ENCODE measurements at places on chromosomes 1 and 21.

- peaks cover 7% of the 10 kb centered on the region for H3K36me3 ChIP-seq
- no peak for DNase-seq
- H3K27me3 ChIP-seq = no peaks in the 10 kb centered on the region
- no peak overlapping the region for H3K27ac ChIP-seq
Measured at GRCh38 chr1:16257968-16258367, 21.0 kb upstream of the CPLANE2 start.

GRCh38 chr1:157115429-157115838 lies 15.8 kb upstream of the ETV3L start:
- H3K4me3 ChIP-seq = no peak overlapping the region
- peaks cover 10% of the 10 kb centered on the region for H3K4me1 ChIP-seq
- DNase-seq = no peak
- peaks cover 27% of the 10 kb centered on the region for H3K27me3 ChIP-seq
- no peak overlapping the region for H3K27ac ChIP-seq

DNA sequence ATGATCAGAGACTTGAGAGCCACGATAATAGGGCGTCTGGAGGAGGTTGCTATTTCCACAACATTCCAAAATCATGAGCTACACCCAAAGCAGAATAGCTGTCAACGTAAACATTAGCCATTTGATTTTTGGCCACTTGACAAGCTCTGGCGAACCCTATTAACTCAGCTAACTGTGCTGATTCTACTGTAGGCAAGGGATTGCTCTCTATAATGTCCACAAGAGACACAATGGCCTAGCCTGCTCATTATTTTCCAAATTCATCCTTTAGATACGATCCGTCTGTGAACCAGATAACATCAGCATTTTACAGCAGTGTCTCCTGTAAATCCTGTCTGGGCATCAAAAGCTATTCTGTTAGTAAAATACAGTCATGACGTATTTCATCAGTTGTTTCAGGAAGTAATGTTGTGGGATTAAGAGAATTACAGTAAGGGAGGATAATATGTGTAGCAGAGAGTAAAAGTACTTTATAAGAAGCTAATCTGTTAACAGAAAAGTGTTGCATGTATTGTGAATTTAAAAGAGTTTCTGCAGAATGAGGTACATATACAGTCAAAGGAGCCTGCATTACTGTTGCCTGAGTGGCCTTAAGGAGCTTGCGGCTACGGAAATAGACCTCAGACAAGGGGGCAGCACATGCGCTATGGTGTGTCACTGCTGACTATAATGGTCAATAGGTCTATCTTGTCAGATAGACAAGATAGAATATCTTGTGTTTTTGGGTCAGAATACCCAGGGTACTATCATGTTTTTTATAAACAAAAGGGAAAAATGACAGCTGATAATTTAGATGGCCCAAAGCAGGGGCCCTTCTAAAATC lies 44.9 kb upstream of the TINAGL1 start:
- H3K4me1 ChIP-seq = peaks cover 6% of the 10 kb centered on the region
- H3K27ac ChIP-seq = no peak overlapping the region
- DNase-seq = no peak
- no peaks in the 10 kb centered on the region for H3K36me3 ChIP-seq
- no peak overlapping the region for H3K4me3 ChIP-seq

DNA sequence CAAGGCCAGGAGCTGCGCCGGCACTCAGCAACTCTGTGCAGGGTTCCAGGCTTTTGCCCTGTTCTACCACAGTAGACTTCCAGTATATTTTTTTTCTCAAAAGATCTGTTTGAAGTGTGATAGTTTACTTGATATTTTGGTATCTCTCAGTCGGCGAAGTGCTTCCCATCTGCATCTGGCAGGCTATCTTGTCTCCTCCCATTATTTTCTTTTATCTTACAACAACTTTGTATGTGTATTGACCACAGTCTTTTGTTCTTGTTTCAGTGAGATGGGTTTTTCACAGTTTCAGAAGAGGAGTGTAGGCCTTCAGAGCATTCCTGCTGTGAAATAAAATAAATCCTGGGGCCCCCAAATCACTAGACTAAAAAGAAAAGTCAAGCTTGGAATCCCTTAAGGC lies 292.9 kb downstream of the PTGER3 start:
- no peak overlapping the region for H3K27ac ChIP-seq
- peaks cover 3% of the 10 kb centered on the region for H3K27me3 ChIP-seq
- H3K36me3 ChIP-seq = no peaks in the 10 kb centered on the region
- no peak for DNase-seq
- H3K4me3 ChIP-seq = no peak overlapping the region

- H3K4me1 ChIP-seq = no peaks in the 10 kb centered on the region
- H3K36me3 ChIP-seq = no peaks in the 10 kb centered on the region
- no peak for DNase-seq
- H3K4me3 ChIP-seq = no peak overlapping the region
- H3K27me3 ChIP-seq = peaks cover 14% of the 10 kb centered on the region
- H3K27ac ChIP-seq = no peak overlapping the region
Measured at GRCh38 chr1:7594714-7595295, 176.3 kb upstream of the VAMP3 start.

DNA sequence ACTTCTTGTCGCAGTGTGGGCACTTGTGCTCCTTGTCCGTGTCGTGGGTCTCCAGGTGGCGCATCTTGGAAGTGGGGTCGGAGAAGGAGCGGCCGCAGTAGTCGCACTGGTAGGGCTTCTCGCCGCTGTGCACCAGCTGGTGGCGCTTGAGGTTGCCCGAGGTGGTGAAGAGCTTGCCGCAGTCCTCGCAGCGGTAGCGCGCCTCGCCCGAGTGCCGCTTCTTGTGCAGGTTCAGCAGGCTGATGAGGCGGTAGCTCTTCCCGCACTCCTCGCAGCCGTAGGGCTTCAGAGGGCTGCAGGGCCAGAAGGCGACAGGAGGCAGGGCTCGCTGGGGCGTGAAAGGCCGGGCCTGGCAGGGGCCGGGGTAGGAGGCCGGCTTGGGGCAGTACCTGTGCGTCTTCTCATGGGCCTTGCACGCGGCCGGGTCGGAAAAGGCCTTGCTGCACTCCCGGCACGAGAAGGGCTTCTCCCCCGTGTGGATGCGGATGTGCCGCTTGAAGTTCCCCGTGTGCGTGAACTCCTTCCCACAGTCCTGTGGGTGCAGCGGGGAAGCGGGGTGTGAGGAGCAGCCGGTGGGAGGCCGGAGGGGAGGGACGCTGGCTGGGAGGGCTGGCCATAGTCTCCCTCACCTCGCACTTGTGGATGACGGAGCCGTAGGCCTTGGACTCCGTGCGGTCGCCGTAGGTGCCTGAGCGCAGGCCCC lies 31.4 kb downstream of the ZBTB17 start:
- no peak overlapping the region for H3K27ac ChIP-seq
- no peak for DNase-seq
- H3K27me3 ChIP-seq = no peaks in the 10 kb centered on the region
- no peak overlapping the region for H3K4me3 ChIP-seq

- H3K36me3 ChIP-seq = no peaks in the 10 kb centered on the region
- no peak overlapping the region for H3K27ac ChIP-seq
- no peaks in the 10 kb centered on the region for H3K27me3 ChIP-seq
Measured at GRCh38 chr1:235946571-235946981, 79.9 kb upstream of the LYST start.

- H3K27me3 ChIP-seq = peaks cover 2% of the 10 kb centered on the region
- no peak overlapping the region for H3K27ac ChIP-seq
- H3K36me3 ChIP-seq = no peaks in the 10 kb centered on the region
- no peaks in the 10 kb centered on the region for H3K4me1 ChIP-seq
Measured at GRCh38 chr1:111895469-111895868, 94.0 kb downstream of the KCND3 start.

DNA sequence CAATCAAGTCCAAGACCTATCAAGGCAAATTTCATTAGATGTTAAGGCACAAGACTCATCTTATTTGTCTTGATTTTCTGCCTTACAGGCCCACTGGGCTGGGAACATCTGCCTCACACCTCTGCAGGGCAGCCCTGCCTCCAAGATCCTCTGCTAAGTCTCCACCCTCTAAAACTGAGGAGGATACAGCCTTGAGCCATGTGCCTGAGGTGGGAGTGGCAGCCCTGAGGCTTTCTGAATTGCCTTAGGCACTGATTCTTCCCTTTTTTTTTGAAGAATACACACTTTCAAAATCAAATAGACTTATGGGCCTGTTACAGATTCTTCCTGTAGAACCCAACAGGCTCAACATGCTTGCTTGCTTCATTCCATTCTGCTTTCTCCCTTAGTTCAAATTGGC lies 544.3 kb upstream of the ADAMTS5 start:
- H3K27me3 ChIP-seq = no peaks in the 10 kb centered on the region
- DNase-seq = no peak
- no peak overlapping the region for H3K4me3 ChIP-seq

DNA sequence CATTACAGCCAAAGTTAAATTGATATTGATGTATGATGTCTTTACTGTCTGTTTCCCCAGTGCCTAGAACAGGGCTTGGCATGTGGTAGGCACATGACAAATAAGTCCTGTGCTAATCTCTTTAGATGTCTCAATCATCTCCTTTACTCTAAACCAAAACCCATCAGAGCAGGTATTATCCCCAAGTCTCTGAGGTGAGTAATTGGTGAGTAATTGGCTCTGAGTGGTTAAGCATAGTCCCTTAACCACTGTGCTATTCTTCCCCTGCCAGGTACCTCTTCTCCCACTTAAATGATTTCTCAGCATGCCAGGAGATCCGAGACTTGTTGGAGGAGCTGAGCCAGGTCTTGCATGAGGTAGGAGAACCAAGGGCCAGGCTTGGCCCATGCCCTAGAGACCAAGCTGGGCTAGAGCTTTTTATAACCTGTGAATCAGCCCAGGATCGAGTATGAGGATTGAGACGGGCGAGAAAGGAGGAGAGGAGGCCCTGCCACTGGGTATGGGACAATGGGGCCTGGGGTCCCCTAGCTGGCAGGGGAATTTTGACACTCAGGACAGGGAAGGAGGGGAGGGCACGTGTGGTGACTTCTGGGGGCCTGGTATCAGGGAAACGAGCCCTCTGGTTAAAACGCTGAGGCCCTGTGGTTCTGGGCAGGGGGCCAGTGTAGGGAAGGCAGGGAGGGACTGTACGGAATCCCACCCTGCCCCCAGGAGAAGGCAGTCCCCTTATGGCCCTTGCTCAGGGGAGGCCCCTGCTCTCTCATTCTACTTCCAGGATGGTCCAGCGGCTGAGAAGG lies 4.5 kb downstream of the CNKSR1 start:
- H3K27me3 ChIP-seq = no peaks in the 10 kb centered on the region
- H3K27ac ChIP-seq = no peak overlapping the region
- DNase-seq = no peak
- peaks cover 8% of the 10 kb centered on the region for H3K4me1 ChIP-seq
- no peaks in the 10 kb centered on the region for H3K36me3 ChIP-seq

DNA sequence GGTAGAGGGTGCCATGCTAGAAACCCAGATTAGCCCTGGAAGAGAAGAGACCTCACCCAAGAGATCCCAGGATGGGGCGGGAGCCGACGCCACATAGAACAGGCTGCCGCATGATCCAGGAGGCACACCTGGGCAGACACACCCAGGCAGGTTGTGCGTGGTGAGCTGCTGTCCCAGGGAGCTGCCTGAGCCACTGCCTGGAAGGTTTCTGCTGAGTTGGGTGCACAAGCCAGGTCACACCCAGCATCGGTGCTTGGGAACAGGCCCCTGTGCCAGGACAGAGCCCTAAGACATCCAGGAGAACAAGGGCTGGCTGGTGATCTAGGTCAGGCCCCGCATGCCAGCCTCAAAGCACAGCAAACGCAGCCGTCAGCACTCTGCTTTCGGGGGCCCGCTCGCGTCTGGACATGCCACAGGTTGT lies 40.2 kb downstream of the CTNNBIP1 start:
- no peaks in the 10 kb centered on the region for H3K4me1 ChIP-seq
- DNase-seq = no peak
- H3K27ac ChIP-seq = no peak overlapping the region
- H3K27me3 ChIP-seq = no peaks in the 10 kb centered on the region
- peaks cover 5% of the 10 kb centered on the region for H3K36me3 ChIP-seq

DNA sequence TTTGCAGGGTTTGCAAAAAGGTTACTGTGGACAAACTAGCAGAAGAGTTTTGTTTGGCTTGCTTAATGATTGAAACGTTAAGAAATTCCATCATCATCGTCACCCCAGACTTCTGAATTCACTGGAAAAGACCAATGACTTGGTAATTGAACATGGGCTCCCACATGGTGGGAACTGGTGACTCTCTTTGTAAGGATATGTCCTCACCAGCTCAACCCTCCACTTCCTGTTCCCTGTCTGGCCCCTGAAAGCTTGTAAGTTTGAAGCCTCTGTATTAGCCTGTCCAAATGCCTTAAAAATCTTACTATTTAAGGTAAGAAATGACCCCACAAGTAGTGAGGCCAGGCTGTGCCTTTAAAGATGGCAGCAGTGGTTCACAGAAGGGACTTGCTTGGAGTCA lies 9.7 kb downstream of the SYT6 start:
- H3K27me3 ChIP-seq = no peaks in the 10 kb centered on the region
- DNase-seq = no peak
- no peaks in the 10 kb centered on the region for H3K36me3 ChIP-seq

- H3K27me3 ChIP-seq = no peaks in the 10 kb centered on the region
- H3K4me3 ChIP-seq = no peak overlapping the region
- no peak for DNase-seq
- no peaks in the 10 kb centered on the region for H3K4me1 ChIP-seq
- H3K27ac ChIP-seq = no peak overlapping the region
Measured at GRCh38 chr1:119779869-119780356, 11.2 kb upstream of the HMGCS2 start.

- H3K36me3 ChIP-seq = no peaks in the 10 kb centered on the region
- no peak overlapping the region for H3K27ac ChIP-seq
- no peaks in the 10 kb centered on the region for H3K27me3 ChIP-seq
Measured at GRCh38 chr1:65036570-65037051, 70.3 kb upstream of the JAK1 start.

DNA sequence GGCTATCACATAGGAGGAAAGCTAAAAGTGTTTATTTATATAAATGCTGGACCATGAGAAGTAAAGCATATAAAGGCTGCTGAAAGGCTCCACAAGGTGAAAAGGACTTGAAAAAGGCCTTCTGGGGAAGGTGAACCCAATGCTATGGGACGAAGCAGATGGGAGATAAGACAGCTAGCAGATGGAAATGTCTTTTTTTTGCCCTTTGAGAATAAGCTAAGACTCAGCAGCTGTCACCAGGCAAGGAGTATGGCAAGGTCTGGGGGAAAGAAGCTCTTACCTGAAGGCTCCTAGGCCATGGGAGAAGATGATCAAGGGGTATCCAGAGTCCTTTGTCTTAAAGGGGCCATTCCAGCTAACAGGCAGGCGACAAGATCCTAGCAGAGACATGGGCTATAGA lies 9.9 kb downstream of the PAFAH2 start:
- peaks cover 43% of the 10 kb centered on the region for H3K36me3 ChIP-seq
- peaks cover 67% of the 10 kb centered on the region for H3K4me1 ChIP-seq
- no peaks in the 10 kb centered on the region for H3K27me3 ChIP-seq

GRCh38 chr1:60274422-60275290 lies 201.1 kb upstream of the C1orf87 start:
- no peaks in the 10 kb centered on the region for H3K4me1 ChIP-seq
- no peaks in the 10 kb centered on the region for H3K36me3 ChIP-seq

- peaks cover 2% of the 10 kb centered on the region for H3K4me1 ChIP-seq
- no peak overlapping the region for H3K27ac ChIP-seq
- no peak overlapping the region for H3K4me3 ChIP-seq
- H3K36me3 ChIP-seq = peaks cover 50% of the 10 kb centered on the region
- no peaks in the 10 kb centered on the region for H3K27me3 ChIP-seq
- DNase-seq = no peak
Measured at GRCh38 chr1:27877115-27877416, 4.7 kb downstream of the THEMIS2 start.

- H3K36me3 ChIP-seq = peaks cover 7% of the 10 kb centered on the region
- H3K4me3 ChIP-seq = peak within 1 kb of the TSS; percentile 90
- H3K4me1 ChIP-seq = peaks cover 32% of the 10 kb centered on the region
- DNase-seq = no peak
Measured at GRCh38 chr1:225427235-225428067, at the start of gene LBR. Gene LBR (minus strand): TSS chr1:225428038. CDS start chr1:225424075, 3,963 bp downstream.

Data from T-cell (primary cell).